ENCODE measurements at places on chromosomes 4 and X.

- no peak for DNase-seq
These were observed 123.4 kb downstream of the MANBA start for GRCh38 chr4:102637391-102637790.

DNA sequence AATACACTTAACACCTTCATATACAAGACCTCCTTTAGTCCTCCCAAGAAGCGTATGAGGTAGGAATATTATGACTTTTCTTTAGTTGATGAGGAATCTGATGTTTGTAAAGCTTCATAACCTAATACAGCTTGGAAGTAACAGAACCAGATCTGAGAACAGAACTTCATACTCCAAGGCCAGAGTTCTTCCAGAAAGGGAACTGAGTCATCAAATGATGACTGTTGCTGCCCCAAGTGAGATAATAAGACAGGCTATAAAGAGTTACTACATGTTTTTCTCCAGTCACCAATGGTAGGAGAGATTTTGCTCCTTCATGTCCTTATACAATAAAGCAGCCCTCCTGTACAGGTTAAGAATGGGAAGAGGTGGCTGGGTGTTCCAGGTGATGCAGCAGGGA, 74.3 kb upstream of the ANXA3 start:
- DNase-seq, result no peak

DNA sequence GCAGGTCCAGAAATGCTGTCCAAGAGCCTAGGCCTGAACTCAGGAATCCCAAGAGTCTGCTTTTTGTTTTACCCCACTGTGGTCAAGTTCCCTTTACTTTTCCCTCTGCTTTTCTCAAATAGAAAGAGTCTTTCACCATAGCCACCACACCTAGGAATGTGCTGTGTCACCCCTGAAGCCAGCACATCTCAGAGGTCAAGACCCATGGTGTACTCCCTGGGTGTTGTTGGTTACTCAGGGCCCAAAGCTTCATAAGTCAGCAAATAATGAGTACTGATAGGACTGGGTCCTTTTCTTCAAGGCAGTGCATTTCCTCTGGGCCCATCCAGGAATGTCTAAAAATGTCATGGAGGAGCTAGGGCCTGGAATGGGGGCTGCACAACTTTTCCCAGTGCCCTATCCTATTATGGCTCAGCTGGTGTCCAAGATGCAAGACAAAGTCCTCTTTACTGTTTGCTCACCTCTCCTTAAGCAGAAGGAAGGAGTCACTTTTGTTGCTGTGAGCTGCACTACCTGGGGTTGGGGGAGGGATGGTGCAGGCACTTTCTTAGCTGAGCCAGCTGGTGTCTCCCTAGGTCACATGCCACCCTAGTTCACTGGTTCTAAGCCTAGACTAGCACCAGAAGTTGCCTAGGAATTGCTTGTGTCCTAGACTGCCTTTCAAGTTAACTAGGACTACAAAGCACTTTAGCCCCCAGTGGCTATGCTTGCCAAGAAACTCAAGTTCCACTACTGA, 62.4 kb upstream of the RXFP1 start:
- no peak for DNase-seq

GRCh38 chrX:118630848-118631247, 96.6 kb upstream of the IL13RA1 start:
- DNase-seq, result no peak

GRCh38 chrX:120463241-120463640, 5.9 kb downstream of the LAMP2 start:
- DNase-seq, result no peak

DNA sequence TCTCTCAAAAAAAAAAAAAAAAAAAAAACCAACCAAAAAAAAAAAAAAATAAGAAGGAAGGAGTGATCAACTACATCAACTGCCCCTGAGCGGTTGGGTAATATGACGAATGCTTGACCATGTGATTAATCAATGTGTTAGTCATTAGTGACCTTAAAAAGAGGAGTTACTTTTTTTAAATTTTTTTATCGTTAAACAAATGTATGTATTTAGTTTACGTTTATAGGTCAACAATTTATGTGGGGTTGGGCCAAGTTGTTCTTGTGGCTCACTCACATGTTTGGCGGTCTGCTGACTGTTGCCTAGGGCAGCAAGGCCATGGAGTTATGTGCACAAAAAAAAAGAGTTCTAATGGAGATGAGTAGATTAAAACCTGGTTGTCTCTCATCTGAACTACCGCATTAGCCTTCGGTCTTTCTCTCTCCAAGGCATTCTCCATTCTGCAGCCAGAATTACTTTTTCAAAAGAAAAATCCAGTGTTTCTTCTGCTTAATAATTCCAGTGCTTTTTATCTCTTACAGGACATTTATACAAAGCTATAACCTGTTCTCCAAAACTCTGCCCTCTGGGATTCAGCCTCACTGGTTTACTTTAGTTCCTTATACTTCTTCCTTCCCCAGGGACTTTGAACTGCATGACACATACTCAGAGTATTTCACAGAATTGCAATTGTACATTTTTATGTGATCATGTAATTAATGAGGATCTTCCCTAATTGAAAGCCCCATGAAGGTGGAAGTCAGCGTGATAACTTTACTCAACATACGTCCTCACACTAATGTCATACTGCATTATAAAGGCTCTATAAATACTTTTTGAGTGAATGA, 505.5 kb downstream of the ANKRD50 start:
- DNase-seq, result no peak

DNA sequence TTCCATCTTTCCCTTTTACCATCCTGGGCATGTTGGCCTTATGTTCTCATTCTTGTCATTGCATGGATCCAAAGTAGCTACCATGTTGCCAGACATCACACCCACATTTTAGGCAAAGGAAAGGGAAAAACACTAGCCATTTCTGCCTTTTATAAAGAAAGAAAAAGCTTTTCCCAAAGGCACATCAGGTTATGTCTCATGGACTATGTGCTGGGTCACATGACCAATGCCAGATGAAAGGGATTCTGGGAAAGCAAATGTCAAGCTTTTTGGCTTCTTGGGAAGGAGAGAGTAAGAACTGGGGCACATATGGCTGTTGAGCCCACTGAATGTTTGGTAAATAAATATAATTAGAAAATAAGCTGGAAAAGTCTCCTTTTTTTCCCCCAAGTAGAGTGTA, 4.3 kb upstream of the SOD3 start:
- DNase-seq, result no peak

GRCh38 chrX:45191820-45192409, 8.8 kb downstream of the DIPK2B start:
- DNase-seq, result no peak

DNA sequence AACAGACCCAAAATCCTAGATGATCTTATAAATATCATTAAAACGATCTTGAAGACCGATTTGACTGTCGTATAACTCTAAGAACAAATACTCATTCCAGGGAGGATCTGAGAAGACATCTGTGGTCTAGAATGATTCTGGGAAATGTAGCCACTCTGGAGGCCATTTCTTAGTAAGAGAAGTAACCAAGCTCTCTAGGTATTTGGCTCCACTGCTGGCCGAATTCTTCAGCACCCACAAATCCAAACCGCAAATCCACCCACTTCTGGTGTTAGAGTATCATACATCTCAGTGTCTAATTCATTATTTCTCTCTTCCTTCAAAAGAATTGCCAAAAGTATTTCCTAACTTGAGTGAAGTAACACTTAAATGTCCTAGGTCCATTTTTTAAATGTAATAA, 23.9 kb downstream of the KLHL5 start:
- no peak for DNase-seq

- DNase-seq, result no peak
These were observed 28.1 kb downstream of the KLHL8 start for GRCh38 chr4:87192145-87192919.

DNA sequence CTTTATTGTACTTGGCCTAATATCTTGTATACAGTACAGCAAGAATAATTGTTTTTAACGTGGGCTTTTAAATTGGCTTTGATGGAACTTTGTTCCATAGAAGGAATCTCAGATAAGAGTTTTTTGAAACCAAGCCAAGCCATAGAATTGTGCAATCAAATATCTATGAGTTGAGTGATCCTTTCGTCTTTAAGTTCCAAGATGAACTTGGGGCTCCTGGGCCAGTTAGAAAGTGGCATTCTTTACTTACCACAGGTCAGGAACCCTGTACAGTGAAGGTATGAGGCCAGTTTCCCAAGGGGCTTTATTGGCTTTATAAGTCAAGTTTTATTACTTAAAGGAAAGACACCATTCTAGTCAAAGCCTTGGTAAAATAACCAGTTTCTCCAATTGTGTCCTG, 2104.2 kb downstream of the PCDH7 start:
- DNase-seq, result no peak

- no peak for DNase-seq
These were observed 26.8 kb downstream of the SH3KBP1 start for GRCh38 chrX:19860571-19860970.

DNA sequence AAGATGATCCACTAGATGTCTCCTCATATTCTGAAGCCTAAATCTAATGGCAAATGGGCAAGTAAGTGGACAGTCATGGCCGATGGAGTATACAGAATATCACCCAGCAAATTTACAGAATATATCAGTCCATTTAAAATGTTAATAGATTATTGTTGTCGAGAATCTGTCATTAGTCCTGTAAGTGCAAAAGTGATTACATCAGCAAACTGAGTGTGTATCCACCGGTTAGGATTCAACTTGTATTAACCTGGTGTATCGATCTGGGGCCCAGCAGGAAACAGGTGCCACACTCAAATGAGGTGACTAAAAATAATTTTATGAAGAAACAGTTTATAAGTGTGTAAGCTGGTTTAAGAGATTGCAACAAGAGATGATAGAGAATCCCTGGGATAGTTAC, 367.9 kb upstream of the FAM47C start:
- no peak for DNase-seq

DNA sequence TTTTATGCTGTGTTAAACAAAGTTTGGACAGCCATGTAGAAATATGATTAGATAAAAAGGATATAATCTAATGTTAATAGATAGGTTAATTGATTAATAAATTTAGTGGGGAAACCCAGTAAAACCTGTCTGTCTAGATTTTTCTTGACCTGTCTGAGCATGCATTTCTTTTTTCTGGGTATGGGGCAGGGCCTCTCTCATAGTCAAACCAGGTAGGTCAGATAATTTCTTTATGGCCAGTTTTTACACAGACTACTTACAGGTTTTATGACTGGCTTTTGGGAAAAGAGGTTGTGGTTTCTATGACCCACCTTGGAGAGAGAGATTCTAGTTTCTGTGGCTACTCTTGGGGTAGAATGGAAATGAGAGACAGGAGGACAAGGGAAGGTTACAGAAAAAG, 135.6 kb upstream of the EPHA5 start:
- DNase-seq, result no peak

GRCh38 chrX:26411045-26411444, 195.1 kb downstream of the MAGEB5 start:
- no peak for DNase-seq
